ENCODE measurements at places on chromosomes 2 and 18.

DNA sequence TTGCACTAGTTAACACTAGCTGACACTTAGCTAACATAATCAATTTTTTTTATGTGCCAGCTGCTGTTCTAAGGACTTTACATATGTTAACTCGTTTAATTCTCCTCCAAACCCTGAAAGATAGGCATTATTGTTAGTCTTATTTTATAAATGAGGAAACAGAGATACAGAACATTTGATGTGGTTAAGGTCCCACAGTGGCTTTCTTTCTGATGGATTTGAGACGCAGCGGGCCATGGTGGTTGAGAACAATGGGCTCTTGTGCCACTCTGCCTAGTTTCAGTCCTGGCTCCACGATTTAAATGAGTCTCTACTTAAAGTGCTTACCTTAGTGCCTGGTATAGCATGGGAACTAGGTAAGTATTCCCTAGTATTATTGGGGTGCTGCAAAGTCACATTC is 201.9 kb upstream of the SPRED2 start:
- no peak for DNase-seq

DNA sequence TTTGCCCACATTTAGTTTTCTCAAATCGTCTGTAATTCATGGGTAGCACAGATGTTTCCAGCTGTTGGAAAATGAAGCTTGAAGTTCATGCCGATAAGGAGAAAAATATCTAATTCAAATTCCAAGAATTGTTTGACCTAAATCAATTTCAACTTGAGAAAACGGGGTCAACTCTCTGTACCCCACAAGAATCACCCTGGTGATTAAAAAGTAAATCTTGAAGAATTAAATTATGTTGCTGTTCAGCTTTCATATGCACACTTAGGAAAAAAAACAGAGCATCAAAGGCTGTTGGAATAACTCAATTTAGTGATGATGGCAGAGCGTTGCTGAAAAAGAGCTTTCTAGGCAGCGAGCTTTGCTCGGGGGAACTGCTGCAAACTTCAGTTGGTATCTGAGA is 43.0 kb downstream of the SLC4A3 start:
- DNase-seq = no peak

- DNase-seq = no peak
Observed at GRCh38 chr2:232512602-232513001, 7.6 kb upstream of the PRSS56 start.

GRCh38 chr2:130916438-130916705 is 79.7 kb downstream of the ARHGEF4 start:
- DNase-seq = no peak

DNA sequence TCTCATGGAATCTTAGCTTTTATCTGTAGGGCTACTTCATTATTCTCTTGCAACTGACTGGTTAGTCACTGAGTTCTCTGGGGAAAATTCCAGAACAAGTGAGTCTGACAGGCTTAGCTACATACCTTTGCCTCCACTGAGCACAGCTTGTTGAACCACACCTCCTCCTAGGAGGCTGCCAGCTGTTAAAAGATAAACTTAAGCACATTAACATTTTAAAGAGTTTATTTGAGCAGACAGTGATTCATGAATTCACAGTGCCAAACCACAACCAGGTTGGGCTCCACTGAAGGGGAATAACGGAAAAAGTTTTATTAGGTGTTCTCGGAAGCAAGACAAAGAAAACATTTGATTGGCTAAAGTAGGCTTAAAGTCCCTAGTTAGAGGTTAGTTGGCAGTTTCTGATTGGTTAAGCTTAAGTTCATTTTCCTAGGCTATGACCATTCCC is 12.5 kb upstream of the SLC38A11 start:
- DNase-seq = no peak

GRCh38 chr2:241750076-241750840 is 15.8 kb downstream of the D2HGDH start:
- DNase-seq = no peak

- no peak for DNase-seq
Observed at GRCh38 chr2:176115883-176116813, at the start of gene HOXD10. Gene HOXD10 (plus strand): TSS chr2:176116778. CDS start chr2:176116834, 56 bp downstream.

- DNase-seq = no peak
Observed at GRCh38 chr18:56984731-56985130, 162.2 kb upstream of the BOD1L2 start.

GRCh38 chr18:25349131-25349925 is 2.6 kb downstream of the ZNF521 start:
- no peak for DNase-seq

DNA sequence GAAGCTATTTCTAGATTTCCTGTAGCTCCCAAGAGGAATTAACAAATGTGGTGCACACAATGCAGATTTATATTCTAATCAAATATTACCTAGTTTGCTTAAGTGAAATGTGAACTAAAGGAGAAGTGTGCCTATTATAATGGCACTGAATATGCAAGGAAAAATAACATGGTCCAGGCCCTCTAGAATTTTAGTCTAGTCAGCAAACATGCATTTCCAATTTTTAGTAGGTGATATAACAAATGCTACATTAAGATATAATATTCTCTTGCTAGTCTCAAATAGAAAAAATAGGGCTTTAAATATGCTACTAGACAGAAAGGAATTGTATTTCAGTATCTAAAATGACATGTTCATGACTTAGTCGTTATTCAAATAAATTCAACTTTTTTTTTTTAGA is 689.5 kb downstream of the TMEM182 start:
- no peak for DNase-seq

- DNase-seq = no peak
Observed at GRCh38 chr18:36572135-36572856, 256.5 kb downstream of the TPGS2 start.

DNA sequence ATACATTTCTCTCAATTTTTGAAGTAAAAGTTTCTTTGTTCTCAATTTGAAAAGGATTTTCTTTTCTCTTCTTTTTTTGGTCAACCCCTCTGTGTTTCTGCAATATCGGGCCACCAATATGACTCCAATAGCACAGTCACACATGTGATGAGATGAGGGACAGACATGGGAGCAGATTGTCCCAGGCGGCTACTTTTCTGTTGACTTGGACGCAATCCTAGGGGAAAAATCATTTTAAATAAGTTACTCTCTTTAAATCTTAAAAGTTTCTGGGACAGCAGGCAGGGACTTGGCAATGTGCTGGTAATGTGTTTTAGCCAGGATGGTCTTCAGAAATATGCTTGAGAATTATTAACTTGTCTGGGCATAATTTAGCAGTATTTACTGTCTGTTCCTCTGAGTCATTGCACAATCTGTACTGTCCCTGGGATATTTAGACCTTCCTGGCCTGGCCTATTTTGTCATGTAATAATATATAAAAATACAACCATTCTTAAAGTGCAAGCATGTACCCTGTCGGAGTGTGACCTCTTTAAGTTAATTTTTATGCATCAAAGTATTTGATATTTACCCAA is 388.5 kb upstream of the FANCL start:
- DNase-seq = no peak

DNA sequence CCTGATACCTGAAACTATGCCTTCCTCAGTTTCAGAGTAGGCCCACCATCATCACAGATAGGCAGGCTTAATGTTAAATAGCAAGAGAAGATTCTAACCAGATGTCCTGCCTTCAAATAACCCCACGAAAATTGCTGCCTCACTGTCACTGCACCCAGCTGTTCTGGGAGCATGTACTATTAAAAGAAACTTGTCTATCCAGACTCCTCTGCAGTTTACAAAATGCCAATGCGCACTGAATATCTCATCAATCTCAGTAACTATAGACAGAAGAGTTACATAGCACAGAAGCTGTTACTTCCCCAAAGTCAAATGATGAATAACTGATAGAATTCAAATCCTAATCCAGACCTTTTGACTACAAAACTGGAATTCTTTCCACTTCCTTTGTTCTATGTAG is 43.9 kb downstream of the WDR75 start:
- no peak for DNase-seq

DNA sequence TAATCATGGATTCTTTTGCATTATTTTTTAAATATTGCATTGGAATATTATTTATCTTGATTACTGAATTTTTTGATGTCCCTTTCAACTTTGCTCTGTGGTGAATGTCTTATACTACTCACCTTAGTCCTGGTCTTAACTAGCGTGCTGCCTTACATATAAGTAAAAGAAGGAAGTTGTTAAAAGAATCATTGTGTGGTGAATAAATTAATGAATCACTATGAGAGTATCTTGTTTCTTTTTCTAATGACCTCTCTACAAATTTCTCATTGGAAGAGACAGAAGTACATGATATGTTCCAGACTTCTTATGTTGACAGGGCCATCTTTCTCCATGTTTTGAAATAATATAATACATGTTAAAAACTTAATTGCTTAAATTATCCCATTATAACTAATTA is 432.6 kb upstream of the MMADHC start:
- DNase-seq = no peak

DNA sequence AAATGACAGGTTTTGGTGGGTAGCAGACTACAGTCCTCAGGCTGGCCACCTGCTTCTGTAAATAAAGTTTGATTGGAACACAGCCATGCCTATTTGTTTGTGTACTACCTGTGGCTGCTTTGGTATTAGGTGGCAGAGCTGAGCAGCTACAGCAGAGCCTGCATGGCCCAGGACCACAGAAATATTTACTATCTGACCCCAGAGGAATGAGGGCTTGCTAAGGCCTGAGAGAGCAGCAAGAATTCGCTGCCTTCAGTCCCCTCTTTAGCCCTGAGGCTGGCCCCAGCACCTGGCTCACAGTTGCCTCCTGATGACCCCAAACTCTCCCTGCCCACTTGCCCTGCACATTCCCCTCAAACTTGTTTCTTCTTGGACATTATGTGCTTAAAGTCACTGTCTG is 32.5 kb downstream of the POLR1A start:
- DNase-seq = no peak
